ENCODE measurements at places on chromosomes 3 and 15.

DNA sequence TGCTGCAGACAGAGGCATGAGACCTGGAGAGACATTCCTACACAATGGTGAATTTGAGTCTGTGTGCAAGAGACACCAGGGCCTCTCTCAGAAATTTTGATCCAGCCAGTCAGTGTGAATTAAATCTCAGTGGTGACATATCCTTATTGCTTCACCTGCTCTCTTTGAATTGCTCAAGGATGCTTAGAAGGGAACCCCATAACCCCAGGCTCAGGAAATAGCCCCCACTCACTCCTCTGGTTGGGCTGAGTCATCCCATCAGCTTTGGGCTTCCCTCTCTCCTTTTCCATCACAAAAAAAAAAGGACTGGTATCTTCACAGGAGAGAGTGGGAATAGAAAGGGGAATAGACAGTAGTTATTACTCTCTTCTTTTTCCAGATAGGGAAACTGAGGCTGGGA is 33.0 kb upstream of the LARS2 start:
- no peak for DNase-seq

- no peak for DNase-seq
Measured at GRCh38 chr3:127740136-127740915, 67.6 kb downstream of the ABTB1 start.

DNA sequence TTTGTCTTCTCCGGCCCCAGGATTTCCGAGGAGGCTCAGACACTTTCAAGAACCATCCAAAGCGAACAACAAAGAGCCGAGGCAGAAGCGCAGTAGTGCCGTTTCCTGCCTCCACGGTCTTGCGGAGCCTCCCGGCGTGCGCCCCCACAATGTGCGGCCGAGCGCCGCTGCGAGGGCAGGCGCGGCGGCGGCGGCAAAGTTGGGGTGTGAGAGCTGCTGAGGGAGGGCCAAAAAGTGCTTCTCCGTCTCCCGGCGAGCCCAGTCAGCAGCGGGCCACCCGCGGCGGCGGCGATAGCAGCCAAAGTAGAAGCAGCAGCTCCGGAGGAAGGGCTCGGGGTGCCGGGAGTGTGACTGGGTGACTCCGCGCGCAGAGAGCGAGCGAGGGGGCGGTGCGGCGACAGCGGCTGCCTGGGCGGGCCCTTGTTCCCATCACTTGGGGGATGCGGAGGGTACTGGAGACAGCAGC is 749.1 kb downstream of the ROBO1 start:
- no peak for DNase-seq

DNA sequence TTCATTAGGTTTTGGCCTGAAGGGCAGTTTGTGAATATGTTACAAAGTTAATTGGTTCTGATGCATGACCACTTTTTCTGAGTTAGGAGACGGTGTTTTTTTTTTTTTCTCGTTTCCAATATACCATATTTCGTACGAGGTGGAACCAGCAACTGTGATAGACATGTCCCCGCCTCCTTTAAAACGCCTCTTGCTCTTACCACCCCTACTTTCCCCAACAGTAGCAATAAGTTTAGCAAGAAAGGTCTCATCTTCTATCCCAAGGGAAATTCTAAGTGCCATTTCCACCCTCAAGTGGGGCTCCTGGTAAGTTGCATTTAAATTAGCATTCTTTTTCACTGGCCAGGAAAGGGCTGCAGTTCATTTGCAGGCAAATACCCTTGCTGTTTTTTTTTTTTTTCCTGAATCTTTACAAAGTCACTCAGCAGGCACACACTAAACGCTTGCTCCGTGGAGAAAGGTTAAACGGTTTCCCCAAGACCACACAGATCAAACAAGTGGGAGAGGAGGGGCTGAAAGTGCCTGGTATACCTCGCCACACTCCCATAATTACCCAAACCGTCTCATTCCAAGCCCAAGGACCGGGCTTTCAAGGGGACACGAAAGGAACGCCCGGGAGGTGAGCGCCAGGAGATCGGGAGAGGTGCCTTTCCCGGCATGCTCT is 39.5 kb upstream of the MGA start:
- no peak for DNase-seq

- peak; percentile 75 for DNase-seq
Measured at GRCh38 chr15:99703603-99704443, 29.4 kb downstream of the LYSMD4 start.

DNA sequence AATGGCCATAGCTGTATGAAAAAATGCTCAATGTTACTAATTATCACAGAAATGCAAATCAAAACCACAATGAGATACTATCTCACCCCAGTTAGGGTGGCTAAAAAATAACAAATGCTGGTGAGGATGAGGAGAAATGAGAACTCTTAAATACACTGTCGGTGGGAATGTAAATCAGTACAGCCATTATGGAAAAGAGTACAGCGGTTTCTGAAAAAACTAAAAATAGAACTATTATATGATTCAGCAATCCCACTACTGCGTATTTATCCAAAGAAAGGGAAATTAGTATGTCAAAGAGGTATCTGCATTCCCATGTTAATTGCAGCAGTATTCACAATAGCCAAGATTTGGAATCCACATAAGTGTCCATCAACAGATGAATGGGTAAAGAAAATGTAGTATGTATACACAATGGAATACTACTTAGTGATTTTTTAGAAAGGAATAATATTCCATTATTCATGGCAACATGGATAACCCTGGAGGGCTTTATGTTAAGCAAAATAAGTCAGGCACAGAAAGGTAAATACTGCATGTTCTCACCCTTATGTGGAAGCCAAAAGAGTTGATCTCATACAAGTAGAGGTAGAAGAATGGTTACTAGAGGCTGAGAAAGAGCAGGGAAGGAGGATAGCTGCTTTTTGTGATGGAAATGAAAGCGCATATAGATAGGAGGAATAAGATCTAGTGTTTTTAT is 35.0 kb downstream of the SERP1 start:
- no peak for DNase-seq

- no peak for DNase-seq
Measured at GRCh38 chr3:43854283-43854682, 163.5 kb downstream of the ABHD5 start.

DNA sequence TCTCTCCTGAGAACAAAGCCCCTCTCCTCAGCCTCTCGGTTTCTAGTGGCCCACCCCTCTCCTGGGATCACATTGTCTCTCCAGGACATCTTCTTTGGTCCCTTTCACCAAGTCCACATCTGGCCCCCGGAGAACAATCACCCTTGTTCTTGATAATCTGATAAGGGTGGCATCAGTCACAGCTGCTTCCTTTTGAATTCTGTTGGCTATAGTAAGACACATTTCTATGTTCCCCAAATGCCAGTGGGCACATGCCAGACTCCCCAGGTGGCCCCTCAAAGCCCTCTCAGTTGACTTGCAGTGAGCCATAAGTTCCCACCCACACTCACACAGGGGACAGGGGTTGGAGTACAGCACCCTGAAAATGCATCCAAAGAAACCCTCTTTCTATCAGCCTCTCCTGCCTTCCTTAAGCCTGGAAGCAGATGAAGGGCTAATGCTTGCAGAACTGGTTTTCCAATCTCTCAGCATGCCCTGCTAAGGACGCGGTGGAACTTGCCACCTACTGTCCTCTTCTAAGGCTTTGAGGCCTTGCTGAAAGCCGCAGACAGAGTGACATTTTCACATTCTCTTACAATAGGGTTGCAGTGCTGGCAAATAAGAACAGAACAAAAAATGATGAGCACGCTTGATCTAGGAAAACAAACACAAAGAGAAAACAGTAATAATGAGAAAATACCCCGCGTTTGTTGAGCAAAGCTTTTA is 101.3 kb upstream of the SLCO3A1 start:
- no peak for DNase-seq

Data from HS-5 (cell line).